Fibroblast of the conjunctiva (primary cell): ENCODE measurements at places on chromosomes 1 and 21.
A peak's percentile ranks its signal among the peaks of the same experiment; 100 is the strongest.

- no peak for DNase-seq
These were observed 4.5 kb downstream of the TXNIP start for GRCh38 chr1:145991735-145992412.

DNA sequence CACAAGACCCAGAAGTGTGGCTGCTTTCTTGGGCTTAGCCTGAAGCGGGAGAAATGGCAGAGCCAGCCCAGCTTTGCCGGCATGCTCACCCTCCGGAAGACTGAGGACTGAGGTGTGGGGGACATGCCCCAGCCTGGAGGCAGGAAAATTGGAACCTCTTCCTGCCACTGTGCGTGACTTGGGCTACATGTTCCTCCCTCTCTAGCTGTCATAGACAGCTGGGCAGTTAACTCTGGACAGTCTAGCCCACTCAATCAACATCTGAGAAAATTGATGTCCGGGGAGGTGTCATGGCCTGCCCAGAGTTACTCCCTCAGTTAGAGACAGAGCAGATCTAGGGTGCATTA, 59.7 kb downstream of the UBE2T start:
- no peak for DNase-seq

DNA sequence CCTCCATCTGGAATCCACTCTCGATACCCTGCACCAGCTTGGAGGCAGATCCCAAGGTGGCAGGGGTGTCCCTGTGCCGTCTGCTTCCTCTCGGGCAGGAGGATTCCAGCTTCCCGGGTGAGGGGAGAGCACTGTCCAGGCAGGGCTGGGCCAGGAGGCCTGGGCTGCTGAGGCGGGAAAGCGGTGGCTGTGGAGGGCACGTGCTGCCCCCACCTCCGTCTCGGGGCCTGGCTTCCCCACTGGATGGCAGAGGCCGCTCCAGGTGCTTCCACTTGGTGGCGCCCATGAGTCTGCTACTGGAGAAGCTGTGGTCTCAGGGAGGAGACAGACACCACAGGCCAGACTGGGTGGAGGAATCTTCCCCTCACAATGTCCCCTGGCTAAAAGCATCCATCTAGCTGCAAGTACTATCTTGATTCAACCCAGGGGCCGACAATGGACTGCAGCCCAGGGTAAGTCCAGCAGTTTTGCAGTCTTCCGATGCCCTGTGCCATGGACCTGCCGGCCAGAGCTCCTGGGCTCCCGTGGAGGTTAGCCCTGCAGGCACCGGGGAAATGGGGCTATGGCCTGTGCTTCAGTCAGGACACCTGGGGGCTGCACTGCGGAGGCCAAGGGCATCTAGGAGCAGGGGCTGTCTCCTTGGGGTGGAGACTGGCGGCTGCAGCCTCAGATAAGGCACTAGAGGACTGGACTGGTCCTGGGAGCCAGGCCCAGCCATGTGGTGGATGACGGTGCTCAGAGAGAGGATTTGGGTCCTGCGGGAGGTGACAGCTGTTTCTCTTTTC, 41.3 kb upstream of the EIF4G3 start:
- no peak for DNase-seq

- DNase-seq, result peak; percentile 78
These were observed 46.0 kb downstream of the GRHL3 start for GRCh38 chr1:24364975-24365678.
